ENCODE measurements at places on chromosomes 2 and 18.

- no peak for DNase-seq
Observed at GRCh38 chr18:63604791-63605567, 17.8 kb downstream of the SERPINB13 start.

- DNase-seq, result no peak
Observed at GRCh38 chr2:196466581-196466980, 172.9 kb upstream of the CCDC150 start.

DNA sequence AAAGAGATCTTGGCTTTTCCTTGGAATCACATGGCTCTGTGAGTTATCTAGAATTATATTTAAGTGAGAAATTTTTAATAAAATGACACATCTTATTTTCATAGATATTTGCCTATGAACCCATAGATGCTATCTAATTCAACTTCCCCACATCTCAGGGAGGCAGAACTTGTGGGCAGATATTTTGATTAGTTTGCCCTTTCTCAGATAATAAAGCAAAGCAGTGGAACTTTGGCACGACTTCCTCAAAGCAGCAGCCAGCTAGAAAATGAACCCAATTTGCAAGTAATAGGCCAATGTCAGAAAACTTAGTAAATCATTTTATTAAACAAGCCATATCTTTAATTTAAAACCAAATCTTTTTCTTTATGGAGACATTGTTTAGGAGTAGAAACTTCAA is 32.7 kb downstream of the RAB27B start:
- DNase-seq, result no peak

DNA sequence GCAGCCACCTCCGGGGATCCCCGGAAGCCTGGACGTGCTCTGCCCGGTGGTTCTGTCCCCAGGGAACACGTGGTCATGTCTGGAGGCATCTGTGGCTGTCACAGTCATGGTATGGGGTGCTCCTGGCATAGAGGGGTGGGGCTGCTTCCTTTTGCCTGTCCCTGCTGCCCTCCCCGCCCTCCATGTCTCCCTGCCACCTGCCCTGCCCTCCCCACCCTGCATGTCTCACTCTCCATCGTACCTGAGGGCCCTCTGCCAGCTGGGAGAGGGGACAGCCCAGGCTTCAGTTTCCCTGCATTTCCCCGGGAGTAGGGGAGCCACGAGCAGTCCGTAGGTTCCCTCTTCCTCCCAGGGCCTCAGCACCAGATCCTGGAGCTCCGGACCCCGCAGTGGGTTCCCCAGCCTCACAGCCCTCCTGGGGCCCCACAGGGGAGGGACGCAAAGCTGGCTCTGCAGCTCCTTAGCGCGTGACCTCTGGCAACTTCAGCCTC is 90.0 kb upstream of the CTDP1 start:
- no peak for DNase-seq
